ENCODE measurements at places on chromosomes 7 and 10.

DNA sequence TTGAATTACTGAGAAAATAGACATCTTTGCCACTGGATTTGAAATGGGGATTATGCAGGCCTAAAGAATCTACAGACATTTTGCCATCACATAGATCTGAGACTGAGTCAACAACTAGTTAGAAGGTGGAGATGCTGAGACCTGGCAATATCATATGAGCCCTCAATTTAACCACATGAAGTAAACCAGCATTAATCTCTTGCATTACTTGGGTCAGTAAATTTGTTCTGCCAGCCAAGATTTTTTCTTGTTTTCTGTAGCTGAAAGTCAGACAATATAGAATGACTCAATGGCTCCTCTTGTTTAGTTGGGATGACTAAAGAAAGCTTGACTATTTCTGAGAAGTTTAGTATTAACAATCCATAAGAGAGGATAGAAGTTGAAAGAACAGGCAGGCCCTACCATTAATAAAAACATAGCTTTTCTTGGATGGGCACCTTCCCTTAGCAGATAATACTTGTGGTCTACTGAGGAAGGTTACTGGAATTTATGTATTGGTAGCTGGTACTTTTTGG, 396.7 kb upstream of the SORCS1 start:
- DNase-seq, result no peak

GRCh38 chr10:107653832-107654287, 489.4 kb upstream of the SORCS1 start:
- DNase-seq, result peak; percentile 35

GRCh38 chr10:116151076-116151475, 121.9 kb downstream of the GFRA1 start:
- DNase-seq, result no peak

DNA sequence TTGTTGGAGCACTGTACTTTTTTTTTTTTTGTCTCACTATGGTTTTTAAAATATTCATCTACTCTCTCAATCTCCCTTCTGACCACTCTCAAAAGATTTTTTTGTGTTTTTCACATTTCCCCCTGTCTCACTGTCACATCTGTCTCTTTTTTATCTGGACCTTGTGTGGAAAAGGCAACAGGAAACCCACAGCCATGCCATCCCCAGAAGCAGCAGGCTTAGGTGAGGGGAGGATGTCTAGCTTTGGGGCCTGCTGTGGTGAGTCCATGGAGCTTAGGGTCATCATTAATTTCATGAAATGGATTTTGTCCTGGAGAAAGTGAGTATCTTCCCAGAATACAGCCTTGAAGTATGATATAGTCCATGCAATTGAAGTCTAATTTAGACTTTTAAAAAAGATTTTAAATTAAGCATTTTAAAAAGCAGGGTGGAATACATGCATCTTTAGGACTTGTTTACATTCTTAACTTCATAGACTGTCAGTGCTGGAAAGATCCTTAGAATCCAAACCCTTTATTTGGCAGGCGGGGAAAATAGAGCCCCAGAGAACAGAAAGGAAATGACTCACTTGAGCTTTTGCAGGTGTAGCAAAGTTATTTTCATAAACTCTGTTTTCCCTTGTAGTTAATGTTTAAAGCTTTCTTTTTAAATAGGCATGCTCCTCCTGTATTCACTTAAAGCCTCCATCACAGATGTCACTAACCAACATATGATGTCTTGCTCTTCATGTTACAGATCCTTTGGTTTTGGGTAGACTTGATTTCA, 25.1 kb downstream of the MINDY4 start:
- no peak for DNase-seq

GRCh38 chr10:117552701-117553141, 10.2 kb downstream of the EMX2 start:
- DNase-seq, result no peak

- DNase-seq, result no peak
These were observed 423.4 kb downstream of the DNAJB6 start for GRCh38 chr7:157760004-157760730.

- DNase-seq, result no peak
These were observed 173.5 kb downstream of the SEMA3E start for GRCh38 chr7:83475420-83475819.

GRCh38 chr7:91913612-91914011, 27.1 kb upstream of the AKAP9 start:
- no peak for DNase-seq

DNA sequence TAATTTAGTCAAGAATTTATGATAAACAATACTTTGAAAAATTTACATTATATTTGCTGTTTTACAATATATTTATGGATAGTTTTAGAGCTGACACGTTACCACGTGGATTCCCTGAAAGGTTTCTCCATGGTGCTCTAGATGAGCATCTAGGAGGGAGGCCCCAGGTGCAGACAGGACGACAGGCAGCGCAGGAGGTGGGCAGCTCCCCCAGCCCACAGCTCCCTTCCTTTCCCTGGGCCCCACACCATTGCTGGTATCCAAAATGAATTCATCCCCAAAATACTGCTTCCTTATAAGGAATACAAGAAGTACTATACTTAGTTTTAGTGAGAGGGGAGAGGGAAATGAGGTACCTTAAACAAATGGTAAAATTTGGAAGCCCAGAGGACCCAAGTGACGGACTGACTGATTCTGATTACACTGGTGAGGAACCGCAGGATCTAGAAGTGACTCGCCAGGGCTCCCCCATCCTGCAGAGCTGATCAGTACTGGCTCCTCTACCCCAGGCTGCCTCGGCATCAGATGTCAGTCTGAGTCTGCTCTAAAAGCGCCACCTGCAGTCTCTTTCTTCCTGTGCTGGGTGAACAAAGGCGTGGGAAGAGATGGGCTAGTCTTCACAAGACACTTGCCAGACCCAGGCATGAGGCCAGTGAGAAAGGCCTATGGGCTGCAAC, 89.2 kb downstream of the DLG5 start:
- peak; percentile 85 for DNase-seq

DNA sequence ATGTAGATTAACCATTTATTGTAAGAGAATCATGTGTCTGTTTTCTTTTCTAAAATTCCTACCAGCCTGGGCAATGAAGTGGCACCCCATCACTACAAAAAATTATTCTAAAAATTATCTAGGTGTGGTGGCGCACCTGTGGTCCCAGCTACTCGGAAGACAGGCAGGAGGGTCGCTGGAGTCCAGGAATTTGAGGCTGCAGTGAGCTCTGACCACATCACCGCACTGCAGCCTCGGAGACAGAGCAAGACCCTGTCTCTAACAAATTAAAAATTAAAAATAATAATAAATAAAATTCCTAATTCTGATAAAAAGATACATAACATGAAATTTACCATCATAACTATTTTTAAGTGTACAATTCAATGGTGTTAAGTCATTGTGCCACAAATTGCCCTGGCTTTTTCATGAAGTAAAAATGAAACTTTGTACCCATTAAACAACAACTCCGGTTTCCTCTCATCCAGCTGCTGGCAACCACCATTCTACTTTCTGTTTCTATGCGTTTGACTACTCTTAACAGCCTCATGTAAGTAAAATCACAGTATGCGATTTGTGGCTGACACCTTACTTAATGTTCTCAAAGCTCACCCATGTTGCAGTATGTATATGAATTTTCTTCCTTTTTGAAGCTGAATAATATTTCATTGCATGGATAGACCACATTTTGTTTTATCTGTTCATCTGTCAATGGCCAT, 20.6 kb upstream of the USP6NL start:
- peak; percentile 59 for DNase-seq

DNA sequence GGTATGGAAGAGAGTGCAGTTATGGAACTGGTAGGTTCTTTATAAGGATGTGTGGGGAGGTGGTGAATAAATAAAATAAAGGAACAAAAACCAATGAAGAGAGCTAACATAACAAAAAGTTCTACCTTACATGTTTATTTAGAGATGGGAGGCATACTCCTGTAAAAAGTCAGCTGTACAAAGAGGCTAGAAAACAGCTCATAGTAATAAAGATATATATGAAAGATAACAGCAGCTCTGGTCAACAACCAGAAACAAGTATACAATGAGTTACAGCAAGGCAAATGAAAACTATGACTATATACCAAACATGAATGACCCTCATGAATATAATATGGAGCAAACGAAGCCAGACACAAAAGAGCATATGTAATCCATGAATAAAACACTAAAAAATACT, 62.0 kb downstream of the FAM13C start:
- DNase-seq, result no peak

GRCh38 chr7:30188811-30189210, 54.0 kb downstream of the MTURN start:
- DNase-seq, result no peak

GRCh38 chr7:76358011-76358480, 745 bp downstream of the YWHAG start:
- peak; percentile 45 for DNase-seq

DNA sequence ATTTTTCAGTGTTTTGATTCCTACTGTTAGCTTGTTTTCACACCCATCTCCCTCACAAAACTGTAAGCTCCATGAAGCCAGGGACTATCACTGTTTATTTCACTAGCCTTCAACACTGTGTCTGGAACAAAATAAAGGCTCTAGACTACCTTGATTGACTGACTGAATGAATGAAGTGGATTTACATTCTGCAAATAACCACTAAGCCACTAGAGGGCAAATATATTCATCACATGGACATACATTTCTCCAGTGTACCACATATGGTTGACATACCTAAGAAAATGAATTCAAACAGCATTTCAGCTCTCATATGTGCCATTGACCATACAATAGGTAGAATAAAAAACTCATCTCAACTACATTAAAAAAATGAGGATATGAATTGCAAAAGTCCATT, 185.9 kb downstream of the RAB11FIP2 start:
- peak; percentile 32 for DNase-seq

- no peak for DNase-seq
These were observed 36.6 kb downstream of the AP3M1 start for GRCh38 chr10:74114041-74114448.

GRCh38 chr10:32253276-32253675, 93.7 kb downstream of the EPC1 start:
- no peak for DNase-seq

- no peak for DNase-seq
These were observed 30.1 kb downstream of the AFAP1L2 start for GRCh38 chr10:114374053-114374791.

- no peak for DNase-seq
These were observed 728.0 kb downstream of the PARD3 start for GRCh38 chr10:34087095-34087418.

DNA sequence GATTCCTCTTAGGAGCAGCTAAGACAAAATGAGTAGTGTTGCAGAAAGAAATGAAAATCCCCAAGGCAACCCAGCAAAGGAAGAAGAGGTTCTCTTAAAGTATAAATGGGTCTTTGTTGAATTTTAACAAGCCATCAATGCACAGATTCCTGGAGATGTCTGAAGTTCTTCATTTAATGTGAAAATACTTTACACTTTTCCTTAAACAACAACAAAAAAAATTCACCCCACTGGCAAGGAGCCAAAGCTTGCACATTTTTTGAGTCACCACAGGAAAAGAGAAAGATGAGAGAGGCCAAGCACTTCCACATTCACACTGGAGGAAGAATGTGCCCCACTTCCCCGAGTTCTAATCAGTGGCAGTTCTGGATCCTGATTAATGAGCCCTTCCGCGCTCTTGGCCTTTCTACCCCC, 286.4 kb upstream of the MEOX2 start:
- no peak for DNase-seq

DNA sequence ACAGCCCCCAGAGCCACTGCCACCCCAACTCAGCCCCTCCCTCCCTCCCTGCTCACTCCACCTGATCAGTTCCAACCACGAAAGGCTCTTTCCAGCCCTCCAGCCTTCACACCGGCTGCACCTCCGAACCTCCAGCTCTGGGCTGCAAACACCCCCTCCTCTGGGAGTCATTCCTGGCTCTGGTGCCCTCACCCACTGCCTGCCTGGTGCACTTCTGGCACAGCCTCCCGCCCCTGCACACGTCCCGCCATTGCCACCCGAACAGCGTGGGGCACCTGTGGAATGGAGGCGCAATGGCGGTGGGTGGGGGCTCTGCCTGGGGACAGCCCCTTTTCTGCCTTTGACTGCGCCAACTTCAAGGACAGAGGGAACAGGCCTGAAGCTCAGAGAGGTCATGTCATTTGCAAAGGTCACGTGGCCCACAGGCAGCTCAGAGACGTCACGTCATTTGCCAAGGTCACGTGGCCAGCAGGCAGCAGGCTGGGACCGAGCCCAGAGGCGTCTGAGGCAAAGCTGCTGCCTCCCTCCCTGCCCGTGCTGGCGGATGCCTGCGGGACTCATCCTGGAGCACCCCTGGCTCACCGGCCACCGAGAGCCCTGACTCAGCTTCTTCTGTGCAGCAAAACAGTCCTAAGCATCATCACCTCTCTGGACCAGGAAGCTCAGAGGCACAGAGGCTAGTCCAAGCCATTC, 76.0 kb upstream of the DNAAF5 start:
- DNase-seq, result no peak

GRCh38 chr10:125811251-125811650, 11.8 kb downstream of the UROS start:
- DNase-seq, result no peak

GRCh38 chr7:114084472-114085312, 165.9 kb upstream of the PPP1R3A start:
- DNase-seq, result peak; percentile 46

DNA sequence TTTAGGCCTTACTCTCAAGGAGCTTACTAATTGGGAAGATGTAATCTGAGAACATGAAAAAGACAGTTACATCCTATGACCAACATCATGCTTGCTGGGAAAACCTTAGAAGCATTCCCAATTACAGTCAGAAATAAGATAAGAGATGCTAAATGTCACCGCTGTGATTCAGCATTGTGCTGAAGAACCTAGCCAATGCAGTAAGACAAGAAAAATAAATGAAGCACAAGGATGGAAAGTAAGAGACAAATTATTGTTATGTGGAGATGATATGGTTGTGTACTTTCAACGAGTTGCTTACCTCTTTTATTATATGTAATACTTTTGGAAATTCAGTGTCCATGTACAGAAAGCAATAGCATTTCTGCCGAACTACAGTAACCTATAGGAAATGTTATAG, 104.8 kb downstream of the RBM20 start:
- DNase-seq, result no peak

GRCh38 chr7:99000904-99001465, 122.7 kb downstream of the TRRAP start:
- no peak for DNase-seq

DNA sequence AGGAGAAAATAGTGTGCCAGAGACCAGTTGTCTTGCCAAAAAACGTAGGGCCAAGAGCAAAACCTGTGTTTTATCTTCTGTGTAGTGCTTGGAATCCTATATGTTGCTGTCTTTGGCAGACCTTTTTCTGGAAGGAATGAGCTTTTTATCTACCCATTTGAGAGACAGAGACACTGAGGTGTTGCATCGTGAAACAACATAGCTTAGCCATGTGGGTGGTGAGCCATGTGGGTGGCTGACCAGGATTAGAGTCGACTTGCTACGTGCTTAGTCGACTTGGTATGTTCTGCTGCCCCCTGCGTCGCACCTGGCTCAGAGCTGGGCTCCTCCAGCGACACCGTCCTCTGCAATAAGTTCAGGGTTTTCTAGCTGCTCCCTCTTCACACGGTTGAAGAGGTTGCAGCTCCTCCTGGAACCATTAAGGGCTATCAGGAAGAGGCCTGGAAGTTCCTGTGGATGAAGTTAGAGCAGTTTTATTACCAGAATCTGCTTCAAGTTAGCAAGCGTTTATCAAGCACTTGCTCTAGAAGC, 175.8 kb downstream of the SH2D4B start:
- DNase-seq, result no peak
